ENCODE measurements at places on chromosomes 6 and 20. TPM values are rescaled to one million over a fixed set of nuclear protein-coding genes. Genes with fewer than 3 reads are reported as not detected.

The OPRL1 gene
- total RNA-seq, result 1.1 TPM

- DNase-seq, result no peak
Observed at GRCh38 chr6:4412488-4412887, 277.1 kb upstream of the ECI2 start.

The SERPINB1 gene
- total RNA-seq, result 5.6 TPM

GRCh38 chr20:59333260-59333845 is 32.9 kb downstream of the EDN3 start:
- no peak for DNase-seq

The GSTA2 gene
- not detected for total RNA-seq

DNA sequence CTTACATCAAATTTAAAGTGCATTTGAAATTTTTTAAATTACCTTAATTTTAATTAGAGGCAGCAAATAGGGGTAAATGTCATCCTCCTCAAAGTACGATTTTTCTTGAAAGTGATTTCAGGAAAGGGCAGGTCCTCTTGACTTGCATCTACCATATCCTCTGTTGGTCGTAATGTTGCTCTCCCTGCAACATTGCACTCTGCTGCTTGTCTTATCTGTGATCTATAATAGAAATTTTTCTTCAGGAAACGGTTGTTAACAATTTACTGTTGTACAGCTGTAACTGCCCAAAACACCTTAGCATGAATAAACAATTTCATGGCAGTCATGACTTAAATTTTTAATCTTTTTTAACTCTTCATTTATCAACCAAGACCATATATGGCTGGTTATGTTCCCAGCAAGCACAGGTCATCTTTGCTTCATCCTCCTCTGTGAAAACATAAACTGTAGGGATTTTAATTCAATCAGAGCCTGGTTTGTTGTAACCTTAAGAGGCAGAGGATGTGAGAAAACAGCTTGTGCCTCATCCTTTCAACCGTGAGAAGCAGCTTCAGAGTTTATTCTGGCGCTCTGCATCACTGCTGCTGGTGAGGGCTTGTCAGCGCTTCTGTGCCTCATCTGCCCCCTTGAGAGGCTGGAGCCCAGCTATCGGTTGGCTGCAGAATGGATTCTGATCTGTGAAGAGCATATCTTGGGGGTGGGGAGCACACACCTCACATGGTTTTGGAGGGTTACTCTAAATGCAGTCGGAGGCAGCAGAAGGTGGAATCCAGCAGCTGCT is 56.0 kb downstream of the CTNNBL1 start:
- peak; percentile 11 for DNase-seq

GRCh38 chr20:3218307-3218988 is 9.2 kb downstream of the ITPA start:
- DNase-seq, result peak; percentile 88

The CGA gene
- not detected for total RNA-seq

DNA sequence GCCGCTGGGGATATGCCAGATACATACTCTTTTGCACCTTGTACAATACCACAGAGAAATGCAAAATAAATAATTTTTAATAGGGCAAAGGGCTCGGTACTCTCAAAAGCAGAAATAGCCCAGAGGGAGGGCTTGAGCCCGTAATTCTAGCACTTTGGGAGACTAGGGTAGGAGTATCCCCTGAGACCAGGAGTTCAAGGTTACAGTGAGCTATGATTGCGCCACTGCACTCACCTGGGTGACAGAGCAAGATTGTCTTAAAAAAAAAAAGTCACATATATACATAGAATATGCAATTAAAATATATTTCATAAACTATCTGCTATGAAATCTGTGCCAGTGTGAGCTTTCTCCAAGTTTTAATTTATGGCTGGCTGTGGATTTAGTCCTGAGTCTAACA is 818 bp upstream of the TRMT11 start:
- no peak for DNase-seq

The COQ3 gene
- 10.6 TPM for total RNA-seq

GRCh38 chr6:100506651-100507050 is 41.9 kb upstream of the SIM1 start:
- DNase-seq, result no peak

The PKIB gene
- total RNA-seq, result 170 TPM
